ENCODE measurements at places on chromosomes 12 and 14.

- H3K27ac ChIP-seq: no peak overlapping the region
- H3K27me3 ChIP-seq: no peaks in the 10 kb centered on the region
- no peaks in the 10 kb centered on the region for H3K4me1 ChIP-seq
Measured at GRCh38 chr14:95818581-95818980, 58.1 kb upstream of the TUNAR start.

DNA sequence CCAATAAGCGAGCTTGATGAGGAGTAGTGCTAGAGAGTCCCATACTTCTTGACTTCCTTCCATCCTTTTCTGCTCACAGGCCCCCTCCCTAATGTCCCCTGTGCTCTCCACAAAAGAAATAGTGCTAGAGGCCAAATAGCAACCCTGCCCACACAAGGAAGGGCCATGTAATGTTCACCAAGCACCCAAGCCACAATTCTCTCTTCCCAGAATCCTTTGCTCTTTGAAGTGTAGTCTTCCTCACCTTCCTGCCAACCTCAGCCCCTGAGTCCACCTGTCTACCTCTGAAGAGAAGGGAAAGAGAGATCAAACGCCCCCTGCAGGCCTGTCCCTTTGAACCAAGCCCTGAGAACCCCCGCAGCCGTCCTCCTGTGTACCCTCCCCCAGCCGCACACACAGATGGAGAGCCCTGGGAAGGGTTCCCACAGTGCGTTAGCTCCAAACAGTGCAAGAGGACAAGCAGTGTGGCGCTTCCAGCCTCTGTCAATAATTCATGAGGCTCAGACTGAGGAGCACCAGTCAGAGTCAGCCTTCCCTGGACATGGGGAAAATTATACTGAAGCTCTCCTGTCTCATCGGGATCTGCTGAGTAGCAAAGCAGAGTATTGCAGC, 1.9 kb upstream of the DHRS4 start:
- no peak for DNase-seq
- no peak overlapping the region for H3K4me3 ChIP-seq
- no peaks in the 10 kb centered on the region for H3K27me3 ChIP-seq
- H3K4me1 ChIP-seq: peaks cover 18% of the 10 kb centered on the region
- no peak overlapping the region for H3K27ac ChIP-seq
- H3K36me3 ChIP-seq: no peaks in the 10 kb centered on the region

DNA sequence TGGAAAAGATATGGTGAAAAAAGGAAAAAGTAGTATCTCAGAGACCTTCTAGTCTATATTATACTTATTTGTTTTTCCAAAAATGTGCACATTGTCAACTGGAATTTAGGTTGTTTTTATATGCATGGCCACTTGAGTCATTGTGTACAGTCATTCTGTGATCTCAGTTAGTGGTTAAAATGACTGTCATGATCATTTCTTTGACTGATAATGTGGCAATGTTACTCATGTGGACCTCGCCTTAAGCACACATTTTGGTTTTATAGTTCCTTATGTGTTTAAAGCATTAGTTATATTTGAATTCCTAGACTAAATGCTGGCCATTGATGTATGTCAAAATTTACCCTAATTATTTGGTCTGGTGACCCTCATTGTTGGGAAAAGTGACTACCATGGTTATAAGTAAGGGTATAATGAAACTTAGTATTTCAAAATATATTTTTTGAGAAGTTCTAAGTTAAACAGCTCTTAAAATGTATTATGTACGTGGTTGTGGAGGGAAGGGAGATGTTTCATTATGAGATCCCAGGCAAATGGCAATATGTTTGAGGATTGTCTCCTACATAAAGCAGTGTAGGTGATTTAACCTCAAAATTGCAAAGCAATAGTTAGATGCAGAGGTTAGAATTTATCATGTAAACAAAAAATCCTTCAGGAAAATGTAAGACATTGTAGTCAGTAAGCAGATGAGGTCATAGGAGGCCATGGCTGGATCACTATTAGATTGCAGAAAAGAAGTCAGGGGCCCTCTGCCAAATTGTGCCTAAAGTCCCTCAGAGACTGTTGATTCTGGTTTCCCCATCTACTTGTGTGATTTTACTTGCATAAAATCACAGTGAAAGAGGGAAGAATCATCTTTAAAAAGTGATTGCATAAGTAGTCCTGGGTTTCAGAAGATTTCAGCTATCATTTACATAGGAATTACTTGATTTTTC, 17.5 kb downstream of the PNMA1 start:
- H3K27me3 ChIP-seq: no peaks in the 10 kb centered on the region
- no peak for DNase-seq
- no peaks in the 10 kb centered on the region for H3K4me1 ChIP-seq
- no peak overlapping the region for H3K27ac ChIP-seq
- H3K4me3 ChIP-seq: no peak overlapping the region
- H3K36me3 ChIP-seq: no peaks in the 10 kb centered on the region

DNA sequence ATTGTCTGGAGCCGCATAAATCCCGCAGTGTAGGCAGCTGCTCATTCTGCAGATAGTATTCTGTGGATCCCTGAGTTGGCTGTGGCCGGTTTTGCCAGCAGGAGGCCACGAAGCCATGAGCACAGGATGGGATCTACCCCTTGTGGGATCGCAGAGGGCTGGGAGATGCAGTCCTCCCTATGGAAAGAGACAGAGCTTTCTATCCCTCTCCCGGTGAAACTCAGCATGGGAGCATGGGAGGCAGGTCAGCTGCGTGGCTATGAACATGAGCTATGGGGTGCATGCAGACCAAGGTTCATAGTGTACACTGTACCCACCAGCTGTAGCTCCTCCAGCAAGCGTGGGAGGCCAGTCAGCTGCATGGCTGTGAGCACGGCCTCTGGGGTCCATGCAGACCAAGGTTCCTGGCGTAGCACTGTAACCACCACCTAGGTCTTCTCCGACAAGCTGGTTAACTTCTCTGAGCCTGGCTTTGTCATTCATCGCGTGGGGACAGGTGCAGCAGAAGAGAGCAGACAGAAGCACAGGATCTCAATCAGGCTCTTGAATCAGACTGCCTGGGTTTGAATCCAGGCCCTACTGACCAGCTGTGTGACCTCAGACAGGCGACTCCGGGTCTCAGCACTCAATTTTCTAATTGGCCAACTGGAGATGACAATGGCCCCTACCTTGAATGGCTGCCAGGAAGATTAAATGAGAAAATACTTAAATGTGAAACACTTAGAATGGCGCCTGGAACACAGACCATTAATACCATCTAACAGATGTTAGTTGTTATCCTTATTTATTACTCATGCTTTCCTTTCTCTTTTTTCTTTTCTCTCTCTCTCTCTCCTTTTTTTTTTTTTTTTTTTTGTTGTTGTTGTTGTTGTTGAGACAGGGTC, 6.0 kb downstream of the BDKRB1 start:
- no peak overlapping the region for H3K27ac ChIP-seq
- H3K27me3 ChIP-seq: no peaks in the 10 kb centered on the region
- H3K4me3 ChIP-seq: no peak overlapping the region

GRCh38 chr12:124667506-124668326, 100.3 kb upstream of the NCOR2 start:
- H3K27ac ChIP-seq: no peak overlapping the region
- DNase-seq: no peak
- no peaks in the 10 kb centered on the region for H3K4me1 ChIP-seq
- H3K36me3 ChIP-seq: no peaks in the 10 kb centered on the region
- H3K27me3 ChIP-seq: no peaks in the 10 kb centered on the region

DNA sequence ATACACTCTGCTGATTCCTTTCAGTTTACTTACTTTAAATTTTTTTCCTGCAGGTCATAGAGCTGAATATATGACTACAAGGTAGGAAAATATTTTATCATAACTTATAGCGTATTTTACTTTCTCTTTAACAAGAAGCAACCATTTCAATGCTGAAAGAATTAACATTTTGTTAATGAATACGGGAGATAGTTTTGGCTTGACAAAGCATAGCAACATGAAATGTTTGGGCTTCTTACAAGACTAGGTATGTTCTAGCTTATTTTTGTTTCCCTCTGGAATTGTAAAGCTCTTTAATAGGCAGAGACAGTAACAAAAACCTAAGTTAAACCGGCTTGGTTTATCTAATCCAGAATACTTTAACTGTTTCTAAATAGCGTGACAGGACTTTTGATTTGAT, 135.2 kb downstream of the KICS2 start:
- no peak for DNase-seq
- H3K4me3 ChIP-seq: no peak overlapping the region
- no peaks in the 10 kb centered on the region for H3K36me3 ChIP-seq

DNA sequence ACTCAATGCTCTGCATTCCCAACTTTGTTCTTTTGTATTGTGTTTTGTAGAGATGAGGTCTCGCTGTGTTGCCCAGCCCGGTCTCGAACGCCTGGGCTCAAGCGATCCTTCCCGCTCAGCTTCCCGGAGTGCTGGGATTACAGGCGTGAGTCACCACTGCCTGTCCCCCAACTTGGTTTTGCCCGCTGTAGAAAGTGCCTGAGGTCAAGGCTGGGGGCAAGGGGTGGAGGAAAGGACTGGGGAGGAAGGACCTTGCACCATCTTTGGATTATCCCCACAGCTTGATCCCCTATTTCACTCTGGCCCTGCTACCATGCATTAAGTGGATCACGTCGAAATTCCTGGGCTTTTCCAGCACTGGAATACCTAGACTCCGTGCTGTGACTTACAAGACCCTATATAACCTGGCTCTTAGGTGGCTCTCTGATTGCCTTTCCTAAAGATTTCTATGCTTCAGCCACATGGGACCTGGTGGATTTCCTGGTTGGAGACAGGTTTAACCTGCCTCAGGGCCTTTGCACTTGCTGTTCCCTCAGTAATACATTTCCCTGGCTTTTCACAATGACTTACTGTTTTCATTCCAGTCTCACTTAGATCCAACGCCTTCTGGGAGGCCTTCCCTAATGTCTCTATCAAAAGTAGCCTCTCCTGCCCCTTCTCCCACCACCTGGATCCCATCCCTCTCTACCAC, 608 bp upstream of the PIANP start:
- no peaks in the 10 kb centered on the region for H3K36me3 ChIP-seq
- H3K27ac ChIP-seq: no peak overlapping the region
- peaks cover 23% of the 10 kb centered on the region for H3K27me3 ChIP-seq
- no peak for DNase-seq
- peaks cover 16% of the 10 kb centered on the region for H3K4me1 ChIP-seq

DNA sequence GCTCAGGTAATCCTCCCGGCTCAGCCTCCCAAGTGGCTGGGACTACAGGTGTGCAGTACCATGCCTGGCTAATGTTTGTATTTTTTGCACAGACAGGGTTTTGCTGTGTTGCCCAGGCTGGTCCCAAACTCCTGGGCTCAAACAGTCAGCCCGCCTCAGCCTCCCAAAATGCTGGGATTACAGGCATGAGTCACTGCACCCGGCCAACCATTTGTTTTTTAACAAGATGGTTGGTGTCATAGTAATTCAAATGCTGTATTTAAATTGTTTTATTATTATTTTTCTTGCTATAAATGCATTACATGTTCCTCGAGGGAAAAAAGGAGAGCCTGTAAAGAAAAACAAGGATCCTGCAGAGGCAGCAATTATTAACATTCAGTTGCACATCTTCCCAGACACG, 83.9 kb downstream of the EP400 start:
- no peak overlapping the region for H3K4me3 ChIP-seq
- DNase-seq: no peak
